ENCODE measurements at places on chromosomes 5 and 9.
A peak's percentile ranks its signal among the peaks of the same experiment; 100 is the strongest.

DNA sequence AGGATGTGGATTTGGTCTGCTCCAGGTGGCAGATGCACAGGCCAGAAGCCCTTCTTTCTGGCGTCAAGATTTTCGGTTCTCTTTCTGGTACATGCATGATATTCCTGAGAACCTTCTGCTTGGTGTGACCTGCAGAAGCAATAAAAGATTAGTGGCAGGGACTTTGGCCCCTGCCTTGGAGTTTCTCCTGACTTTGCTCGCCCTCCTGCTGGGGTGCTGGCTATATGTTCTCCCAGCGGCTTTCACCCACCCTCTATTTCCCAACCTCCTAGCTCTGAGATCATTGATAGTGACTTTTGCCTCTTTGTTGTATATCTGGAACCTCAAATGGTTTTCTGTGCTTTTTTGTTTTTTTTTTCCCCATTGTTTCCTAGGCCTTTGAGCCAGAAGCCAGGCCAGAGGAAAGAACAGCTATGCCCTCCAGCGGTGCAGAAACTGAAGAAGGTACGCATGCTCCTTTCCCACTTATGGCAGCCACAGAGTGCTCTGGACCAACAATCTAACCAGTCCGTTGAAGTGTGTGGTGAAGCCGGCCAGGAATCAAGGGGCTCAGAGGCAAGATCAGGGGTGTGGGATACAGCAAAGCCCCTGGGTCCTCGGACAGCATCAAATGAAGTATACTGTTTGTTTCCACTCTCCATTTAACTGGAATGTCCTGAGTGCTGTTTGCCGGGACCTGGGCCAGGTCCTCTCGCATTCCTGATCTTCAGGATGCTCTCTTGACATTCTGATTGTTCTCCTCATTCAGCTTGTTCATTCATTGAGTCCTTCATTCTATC, 154.5 kb downstream of the ARHGEF28 start:
- no peak for DNase-seq

DNA sequence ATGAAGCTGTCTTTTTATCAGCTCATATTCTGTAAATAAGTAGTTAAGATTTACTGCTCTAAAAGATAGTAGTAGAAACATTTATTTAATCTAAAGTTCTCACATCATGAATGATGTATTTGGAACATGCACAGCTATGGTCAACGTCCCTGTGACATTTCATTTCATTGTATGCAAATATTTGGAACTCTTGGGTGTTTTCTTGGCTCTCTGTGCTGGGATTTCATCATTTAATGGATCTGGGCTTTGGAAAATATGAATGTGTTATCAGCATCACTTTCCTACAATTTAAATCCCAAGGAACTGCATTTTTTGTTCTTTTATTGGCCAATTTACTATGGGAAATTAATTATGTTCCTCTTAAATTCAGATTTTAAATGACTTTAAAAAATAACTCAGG, 462.9 kb downstream of the SEMA5A start:
- no peak for DNase-seq

DNA sequence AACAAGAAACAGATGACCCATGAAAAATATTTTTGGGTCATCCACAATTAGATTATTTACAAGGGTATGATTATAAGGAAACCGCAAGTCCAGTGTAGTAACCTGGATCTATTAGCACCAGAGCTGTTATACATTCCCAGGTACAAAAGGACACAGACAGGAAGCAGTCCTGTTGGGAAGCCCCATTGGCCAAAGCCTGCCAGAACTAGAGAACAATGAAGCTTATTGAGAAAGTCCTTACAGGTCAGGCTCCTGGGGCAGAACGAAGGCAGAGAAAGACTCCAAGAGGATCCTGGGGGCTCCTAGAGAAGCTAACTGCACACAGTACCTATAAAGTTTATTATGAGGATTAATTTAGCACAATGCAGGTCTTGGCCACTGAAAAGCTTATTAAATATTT, 169.9 kb downstream of the PARP8 start:
- no peak for DNase-seq

DNA sequence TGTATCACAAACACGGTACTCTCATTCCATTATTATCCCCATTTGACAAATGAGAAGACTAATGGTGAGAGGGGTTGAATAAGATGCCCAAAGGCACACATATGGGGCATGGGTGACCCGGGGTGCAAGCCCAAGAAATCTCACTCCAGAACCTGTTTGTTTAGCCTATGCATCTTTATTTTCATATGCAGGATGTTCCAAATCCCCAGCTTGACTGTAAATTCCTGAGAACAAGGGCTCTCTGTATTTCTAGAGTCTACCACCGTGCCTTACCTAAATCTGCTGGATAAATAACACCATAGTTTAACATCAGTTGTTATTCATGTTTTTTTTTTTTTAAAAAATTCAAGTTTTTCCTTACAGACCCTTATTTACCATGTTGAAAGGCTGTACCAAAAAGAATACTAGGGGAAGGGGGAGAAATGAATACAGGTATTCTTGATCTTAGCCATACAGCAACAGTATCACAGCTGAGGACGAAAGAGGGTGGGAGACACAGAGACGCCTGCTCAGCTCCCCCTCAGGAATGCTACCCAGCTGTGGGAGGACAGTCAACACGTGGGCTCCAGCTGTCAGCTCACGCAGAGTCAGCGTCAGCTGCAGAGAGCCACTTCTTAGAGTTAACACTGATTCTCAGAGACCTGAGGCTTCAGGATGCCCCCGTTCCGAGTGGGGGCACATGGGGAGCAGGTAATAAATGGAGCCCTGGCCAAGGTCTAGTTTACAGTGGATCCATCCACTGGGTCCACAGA, 86.6 kb downstream of the MED27 start:
- DNase-seq: no peak

DNA sequence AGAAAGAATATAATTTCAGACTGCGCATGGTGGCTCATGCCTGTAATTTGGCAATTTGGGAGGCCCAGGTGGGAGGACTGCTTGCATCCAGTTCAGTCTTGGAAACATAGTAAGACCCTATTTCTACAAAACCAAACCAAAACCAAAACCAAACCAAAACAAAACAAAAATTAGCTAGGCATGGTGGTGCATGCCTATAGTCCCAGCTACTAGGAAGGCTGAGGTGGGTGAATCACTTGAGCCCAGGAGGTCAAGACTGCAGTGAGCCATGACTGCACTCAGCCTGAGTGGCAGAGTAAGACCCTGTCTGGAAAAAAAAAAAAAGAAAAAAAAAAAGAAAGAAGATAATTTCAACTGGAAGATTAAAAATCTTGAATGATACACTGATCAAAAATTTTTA, 137.0 kb upstream of the ACOT12 start:
- no peak for DNase-seq

- DNase-seq: no peak
Measured at GRCh38 chr5:156396063-156396829, 69.3 kb downstream of the SGCD start.

- DNase-seq: no peak
Measured at GRCh38 chr5:172412724-172413286, 41.5 kb downstream of the SH3PXD2B start.

DNA sequence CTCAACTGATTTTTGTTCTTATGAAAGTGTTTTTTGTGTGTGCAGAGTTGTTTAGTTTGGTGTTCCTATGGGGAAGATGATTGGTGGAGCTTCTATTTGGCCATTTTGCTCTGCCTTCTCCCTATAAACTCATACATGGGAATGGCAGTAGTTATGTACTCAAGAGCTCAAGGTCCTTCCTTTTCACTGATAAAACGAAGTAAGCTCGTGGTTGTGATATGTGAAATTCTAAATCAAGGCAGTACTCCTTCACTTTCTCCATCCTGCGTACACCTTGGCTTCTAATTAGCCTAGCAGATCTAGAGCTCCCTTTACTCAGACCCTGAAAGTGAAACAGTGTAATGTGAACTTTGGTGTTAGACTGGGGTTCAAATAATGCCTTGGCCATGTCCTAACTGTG, 159.3 kb upstream of the TNC start:
- DNase-seq: no peak

GRCh38 chr5:43401827-43402226, 10.4 kb downstream of the CCL28 start:
- DNase-seq: no peak

- no peak for DNase-seq
Measured at GRCh38 chr9:85061969-85062368, 392.4 kb downstream of the NTRK2 start.

DNA sequence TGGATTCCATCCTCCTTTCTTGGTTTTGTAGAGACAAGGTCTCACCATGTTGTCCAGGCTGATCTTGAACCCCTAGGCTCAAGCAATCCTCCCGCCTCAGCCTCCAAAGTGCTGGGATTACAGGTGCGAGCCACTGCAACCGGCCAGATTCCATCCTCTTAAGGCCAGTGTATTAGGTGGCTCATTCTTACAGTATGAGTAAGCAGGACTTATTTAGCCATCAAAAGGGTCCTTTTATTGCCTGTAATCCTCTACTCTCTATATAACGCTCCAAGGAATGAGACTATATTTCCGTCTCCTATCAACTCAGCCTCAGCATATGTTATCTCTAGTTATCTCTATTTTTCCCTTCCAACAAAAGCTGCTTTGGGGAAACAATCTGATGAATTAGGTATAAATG, 3.0 kb upstream of the ERBIN start:
- no peak for DNase-seq

GRCh38 chr5:163877865-163878264, 372.4 kb downstream of the MAT2B start:
- DNase-seq: no peak

- no peak for DNase-seq
Measured at GRCh38 chr9:8889100-8889499, 1089.5 kb upstream of the DMAC1 start.

- no peak for DNase-seq
Measured at GRCh38 chr5:60820593-60821487, 23.2 kb downstream of the ELOVL7 start.

- no peak for DNase-seq
Measured at GRCh38 chr5:147398860-147399259, 111.0 kb downstream of the DPYSL3 start.

DNA sequence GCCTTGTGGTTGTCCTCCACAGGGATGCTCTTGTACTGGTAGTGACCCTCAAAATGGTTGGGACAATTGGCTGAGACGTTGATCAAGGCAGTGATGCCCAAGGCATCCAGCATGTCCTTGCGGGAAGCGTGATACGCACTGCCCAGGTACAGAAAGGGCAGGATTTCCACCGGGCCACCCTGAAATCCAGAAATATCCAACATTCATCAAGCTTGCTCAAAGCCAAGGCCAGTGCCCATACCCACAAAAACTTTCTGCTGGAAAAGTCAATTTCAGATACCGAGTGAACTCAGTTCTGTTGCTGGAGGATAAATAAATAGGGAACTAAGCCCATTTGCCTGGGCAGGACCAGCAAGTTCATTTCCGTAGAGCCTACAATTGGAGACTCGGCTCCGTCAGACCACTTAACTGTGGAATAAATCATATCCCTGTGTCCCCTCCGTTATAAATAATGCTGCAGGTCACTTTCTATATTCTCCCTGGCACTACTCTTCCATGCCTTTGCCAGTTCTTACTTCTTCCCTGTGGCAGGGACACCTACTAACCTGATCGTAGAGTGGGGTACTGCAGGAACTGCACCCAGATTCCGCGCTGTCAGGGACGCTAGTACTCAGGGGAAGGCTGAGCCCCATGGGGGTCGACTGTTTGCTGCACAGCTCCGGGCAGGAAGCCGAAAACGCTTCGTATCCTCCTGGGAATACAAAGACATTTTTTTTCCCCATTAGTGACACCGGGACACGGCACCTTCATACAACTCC, 1.2 kb downstream of the DUSP1 start:
- DNase-seq: no peak

GRCh38 chr9:136193127-136193890, 11.6 kb downstream of the LHX3 start:
- no peak for DNase-seq

DNA sequence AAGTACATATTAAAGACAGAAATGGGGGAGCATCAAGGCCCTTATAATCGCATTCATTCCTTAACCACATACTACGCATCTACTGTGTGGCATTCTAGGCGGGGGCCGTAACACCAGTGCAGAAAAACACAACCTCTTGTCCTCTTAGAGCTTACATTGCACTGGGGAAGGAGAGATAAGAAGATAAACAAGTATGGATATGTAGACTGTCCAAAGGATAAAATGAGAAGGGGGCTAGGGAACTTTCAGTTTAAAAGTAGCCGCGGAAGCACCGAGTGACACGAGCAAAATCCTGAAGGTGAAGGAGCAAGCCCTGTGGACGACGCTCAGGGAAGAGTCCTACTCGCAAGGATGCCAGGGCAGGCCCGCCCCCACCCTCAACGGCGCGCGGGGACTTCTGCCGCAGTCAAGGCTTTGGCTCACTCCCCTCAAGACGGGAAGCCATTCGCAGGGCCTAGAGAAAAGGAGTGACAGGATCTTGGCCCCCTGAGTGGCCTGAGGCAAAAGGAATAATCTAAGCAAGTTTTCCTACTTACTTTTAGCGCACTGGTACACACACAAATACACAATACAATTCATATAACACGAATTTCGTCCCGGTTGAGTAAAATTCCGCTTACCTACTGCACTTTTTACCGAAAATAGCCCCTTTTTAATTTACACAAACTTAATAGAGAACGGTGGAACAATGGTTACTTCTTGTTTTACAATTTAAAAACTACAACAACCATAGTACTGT, 1.3 kb upstream of the NIPBL start:
- peak; percentile 15 for DNase-seq

GRCh38 chr9:91362051-91362611, 413 bp upstream of the AUH start:
- DNase-seq: no peak

GRCh38 chr9:29564564-29564963, 1991.3 kb upstream of the C9orf72 start:
- no peak for DNase-seq

- no peak for DNase-seq
Measured at GRCh38 chr5:79886925-79887655, 104.0 kb downstream of the MTX3 start.

DNA sequence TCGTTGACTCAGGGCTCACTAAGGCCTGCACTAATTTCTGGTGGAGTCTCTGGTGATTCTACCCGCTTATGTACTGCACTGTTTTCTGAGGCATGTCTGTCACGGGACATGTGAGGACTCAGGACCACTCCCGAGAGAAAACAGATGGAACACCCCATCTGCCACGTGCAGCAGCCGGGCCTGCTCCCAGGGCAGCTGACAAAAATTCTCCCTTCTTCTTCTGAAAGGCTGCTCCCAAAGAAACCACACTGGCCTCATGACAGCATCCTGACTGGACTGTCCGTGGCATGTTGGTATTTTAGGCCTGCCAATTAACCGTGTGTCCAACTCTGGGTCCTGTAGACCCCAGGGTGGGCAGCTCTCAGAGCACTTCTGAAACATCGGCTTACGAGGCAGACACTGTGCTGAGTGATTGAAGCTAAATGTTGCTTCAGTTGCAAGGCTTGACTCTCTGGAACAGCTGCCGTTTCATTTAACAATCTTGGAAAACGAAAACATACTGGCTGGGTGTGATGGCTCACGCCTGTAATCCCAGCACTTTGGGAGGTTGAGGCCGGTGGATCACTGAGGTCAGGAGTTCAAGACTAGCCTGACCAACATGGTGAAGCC, 39.0 kb downstream of the FAM240B start:
- DNase-seq: no peak

- DNase-seq: no peak
Measured at GRCh38 chr9:90107040-90107725, 502.4 kb downstream of the GADD45G start.

All from stimulated activated CD8-positive, alpha-beta memory T cell treated with anti-CD3 and anti-CD28 coated beads, Interleukin-4, amount 100 ng/mL, for 1 hour (primary cell).